Foreskin melanocyte (primary cell): ENCODE measurements at places on chromosomes 3 and 15.
A peak's percentile ranks its signal among the peaks of the same experiment; 100 is the strongest.

GRCh38 chr3:8457039-8457438, 44.6 kb upstream of the LMCD1 start:
- peak; percentile 23 for DNase-seq

DNA sequence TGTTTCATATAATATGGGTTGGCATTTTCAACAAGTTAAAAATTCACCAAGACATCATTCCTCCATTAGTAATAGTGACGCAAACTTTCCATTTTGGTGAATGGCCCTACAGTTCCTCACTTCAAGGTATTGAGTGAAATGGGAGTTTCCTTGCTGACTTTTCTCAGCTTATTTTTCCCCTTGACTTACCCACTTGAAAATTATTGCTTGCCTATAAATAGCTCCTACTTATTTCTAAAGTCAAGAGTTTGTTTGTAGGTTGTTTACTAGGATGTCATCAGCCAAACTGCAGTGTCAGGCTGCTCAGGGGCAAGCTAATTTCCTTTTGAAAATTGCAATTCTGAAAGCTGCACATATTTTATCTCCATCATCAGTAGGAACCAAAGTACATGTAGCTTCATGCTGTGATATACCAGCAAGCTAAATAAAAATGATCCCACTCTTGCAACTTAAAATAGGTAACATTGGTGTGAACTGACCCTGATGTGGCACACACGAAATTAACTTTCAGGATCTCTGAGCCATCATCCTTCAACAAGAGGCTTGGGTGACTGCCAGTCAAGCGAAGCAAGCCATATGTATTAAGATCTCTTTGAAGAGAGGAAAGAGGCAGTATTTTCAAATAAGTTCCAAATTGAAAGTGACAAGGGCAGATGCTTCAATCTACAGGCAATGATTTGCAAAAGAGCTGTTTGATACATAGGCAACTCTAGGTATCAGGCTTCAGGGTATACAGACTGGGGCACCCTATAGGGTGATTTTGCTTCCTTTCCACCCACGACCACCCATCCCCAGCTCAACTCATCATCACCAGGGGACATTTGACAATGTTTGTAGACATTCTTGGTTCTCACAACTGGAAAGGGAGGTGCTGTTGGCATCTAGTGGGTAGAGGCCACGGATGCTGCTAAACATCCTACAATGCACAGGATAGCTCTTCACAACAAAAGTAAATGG, 66.8 kb upstream of the RASGRP1 start:
- DNase-seq = no peak

- DNase-seq = no peak
Observed at GRCh38 chr3:123099331-123100192, 32.7 kb downstream of the PDIA5 start.

- no peak for DNase-seq
Observed at GRCh38 chr3:134074001-134074789, 44.5 kb upstream of the SLCO2A1 start.

GRCh38 chr3:23915537-23916108, 1.2 kb downstream of the NKIRAS1 start:
- no peak for DNase-seq

GRCh38 chr15:78637776-78638435, 3.1 kb downstream of the CHRNB4 start:
- no peak for DNase-seq

DNA sequence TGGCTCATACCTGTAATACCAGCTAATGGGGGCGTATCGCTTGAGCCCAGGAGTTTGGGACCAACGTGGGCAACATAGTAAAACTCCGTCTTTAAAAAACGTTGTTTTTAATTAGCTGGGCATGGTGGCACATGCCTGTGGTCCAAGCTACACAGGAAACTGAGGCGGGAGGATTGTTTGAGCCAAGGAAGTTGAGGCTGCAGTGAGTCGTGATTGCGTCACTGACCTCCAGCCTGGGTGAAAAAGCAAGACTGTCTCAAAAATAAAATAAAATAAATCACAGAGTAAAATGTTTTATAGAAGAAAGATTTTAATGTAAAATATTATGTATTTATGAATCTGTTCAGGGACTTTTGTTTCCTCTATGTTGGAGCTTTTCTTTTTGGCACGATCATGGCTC, 15.3 kb upstream of the STRIT1 start:
- DNase-seq = no peak

DNA sequence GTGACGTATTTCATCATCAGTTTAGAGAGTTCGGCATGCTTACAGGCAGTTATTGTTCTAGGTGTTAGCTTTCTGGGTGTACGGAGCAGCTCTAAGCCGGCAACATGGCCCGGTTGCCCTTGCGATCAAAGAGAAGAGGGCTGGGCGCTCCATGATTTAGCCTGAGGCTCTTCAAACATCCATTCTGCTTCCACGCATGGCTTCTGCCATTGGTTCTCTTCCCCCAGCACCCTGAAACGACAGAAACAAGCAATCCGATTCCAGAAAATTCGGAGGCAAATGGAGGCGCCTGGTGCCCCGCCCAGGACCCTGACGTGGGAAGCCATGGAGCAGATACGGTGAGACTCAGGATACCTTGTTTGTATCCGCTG, 574 bp downstream of the NGRN start:
- DNase-seq = no peak

GRCh38 chr3:64563751-64564150, 124.0 kb downstream of the ADAMTS9 start:
- DNase-seq = no peak

GRCh38 chr3:156617145-156617544, 57.2 kb upstream of the TIPARP start:
- DNase-seq = no peak

GRCh38 chr3:73141525-73141924, 80.1 kb downstream of the EBLN2 start:
- DNase-seq = no peak

DNA sequence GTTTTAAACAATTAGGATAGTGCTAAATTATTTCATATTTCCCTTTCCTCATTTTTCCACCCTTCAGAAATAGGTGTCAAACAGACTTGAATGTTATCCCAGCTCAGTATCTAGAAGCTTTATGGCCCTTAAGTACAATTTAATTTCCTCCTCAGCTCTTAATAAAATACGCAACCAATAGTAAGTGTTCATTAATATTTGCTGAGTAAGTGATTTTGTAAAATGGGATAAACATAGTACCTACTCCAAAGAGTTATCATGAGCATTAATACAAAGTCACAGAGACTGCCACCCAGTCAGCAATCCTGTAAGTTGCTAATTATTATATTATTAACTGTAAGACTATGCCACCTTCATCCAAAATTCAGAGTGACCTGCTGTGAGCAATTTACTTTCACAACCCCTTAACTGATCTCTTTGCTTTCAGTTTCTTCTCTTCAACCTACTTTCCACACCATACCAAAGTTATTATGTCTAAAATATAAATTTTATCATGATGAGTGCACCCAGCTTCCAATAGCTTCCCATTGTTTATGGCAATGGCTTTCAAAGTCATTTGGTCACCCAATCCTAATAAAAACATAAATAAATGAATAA, 30.7 kb upstream of the CLDN1 start:
- no peak for DNase-seq

DNA sequence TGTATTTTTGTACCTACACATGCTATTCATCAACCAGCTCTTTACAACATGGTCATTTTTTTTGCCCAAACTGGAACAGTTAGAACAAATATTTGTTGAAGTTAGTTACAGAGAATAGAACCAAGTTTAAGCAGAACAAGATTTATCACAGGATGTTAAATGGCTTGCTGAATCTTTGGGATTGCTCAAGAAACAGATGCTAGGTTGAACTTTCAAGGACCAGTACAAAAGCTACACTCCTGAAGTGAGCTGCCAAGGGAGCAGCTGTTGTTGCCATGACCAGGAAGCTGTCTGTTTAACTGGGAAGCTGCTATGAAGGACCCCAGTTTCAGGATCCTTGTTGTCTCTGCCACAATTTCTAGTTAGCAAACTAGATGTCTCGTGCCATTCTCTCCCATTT, 53.7 kb downstream of the ZIC1 start:
- DNase-seq = no peak

GRCh38 chr3:99708207-99708745, 69.9 kb downstream of the COL8A1 start:
- no peak for DNase-seq

DNA sequence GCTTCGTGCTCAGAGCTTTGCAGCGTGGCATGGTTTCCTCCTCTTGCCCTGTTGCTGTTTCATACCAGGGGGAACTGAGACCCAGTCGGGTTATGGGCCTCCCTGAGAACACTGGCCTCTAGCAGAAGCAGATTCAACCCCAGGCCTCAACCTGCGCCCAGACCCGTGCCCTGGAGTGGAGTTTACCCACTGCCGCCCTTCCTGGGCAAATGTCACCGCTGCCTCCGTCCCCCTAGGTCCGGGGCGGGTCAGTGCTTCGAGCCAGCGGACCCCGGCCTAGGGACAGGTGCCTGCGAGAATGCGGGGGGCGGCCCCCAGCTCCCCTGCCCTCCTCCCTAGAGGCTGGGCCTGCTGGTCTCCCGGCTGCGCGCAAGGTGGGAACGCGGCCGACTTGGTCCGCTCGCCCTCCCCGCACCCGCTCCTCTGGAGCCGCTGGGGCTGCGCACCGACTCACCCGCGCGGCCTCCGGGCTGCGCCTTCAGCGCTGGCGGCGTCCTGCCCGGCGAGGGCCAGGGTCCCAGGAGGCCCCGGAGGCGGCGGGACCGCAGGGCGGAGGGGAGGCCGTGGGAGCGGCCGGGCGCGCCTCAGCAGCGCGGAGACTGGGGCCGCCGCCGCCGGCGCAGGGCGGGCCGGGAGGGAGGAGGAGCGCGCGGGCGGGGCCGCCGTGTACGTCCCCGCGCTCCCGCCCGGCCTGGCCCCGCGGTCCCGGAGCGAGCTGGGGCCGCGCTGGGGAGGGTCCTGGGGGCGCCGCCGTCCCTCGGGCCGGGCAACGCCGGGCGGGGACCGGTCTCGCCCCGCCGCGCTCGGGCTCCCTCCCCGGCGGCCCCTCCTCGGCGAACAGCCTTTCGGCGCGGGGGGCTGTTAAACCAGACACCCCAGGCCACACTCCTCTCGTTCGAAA, at the start of gene PIGZ:
PIGZ (minus strand) TSS at position 601 of the 901 bp plus-strand sequence. CDS start 16,802 bp downstream, outside the sequence.
- DNase-seq = no peak

DNA sequence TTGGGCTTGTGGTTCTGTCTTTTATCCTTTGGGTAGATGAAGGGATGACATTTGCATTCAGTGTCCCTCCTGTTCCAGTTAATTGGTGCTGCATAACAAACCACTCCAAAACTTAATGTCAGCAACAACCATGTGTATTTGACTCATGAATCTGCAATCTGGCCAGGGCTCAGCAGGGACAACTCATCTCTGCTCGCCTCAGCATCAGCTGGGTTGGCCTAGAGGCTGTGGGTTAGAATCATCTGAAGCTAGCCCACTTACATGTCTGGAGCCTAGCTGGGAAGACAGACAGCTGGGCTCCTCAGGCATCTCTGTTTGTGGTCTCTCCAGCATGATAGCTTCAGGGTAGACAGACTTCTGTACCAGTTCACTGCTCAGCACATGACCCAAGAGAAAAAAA, 92.0 kb downstream of the TMEM108 start:
- peak; percentile 52 for DNase-seq

DNA sequence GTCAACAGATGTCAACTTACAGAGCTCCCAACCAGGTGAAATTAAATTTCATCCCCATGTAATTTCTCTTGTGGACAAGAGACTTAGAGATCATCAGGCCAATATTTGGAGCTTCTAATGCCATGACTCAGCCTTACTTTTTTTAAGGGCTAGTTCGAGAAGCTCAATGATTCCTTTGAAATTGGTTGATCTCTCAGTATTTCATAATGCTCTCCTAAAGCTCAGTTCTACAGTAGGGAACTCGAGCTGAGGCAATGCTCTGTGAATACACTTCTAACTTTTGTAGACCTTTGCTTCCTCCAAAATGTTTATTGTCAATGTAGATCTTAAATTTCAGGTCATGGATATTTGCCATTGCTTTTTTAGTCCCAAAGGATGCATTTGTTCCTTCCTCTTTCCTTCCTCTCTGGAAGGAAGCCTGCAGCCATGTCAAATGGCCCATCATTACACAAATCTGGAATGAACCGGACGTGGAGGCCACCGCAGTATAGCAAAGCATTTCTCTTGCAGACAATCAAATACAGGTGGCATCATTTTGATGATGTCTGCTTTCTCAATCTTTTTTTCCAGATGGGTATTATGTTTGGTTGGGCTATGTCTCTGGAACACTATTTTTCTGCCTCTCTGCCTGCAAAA, 28.3 kb downstream of the STARD5 start:
- no peak for DNase-seq

GRCh38 chr3:182808041-182808770, 14.9 kb downstream of the ATP11B start:
- DNase-seq = no peak

DNA sequence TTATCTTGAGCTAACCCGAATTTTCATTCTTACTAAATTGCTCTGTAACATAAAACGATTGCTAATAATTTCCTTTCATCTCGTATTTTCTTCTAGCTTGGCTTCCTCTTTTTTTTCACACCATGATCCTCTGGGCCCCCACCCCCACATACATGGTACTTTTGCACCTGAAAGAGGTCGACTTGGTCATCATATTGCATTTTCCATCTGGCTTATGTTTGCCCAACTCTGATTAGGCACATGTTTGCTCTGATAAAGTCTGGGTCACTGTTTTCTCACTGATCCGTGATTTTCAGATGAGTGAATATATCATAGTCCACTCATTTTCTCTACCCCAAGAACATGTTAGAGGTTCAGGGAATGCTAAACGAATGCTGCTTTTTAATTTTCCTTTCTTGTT, 49.5 kb downstream of the ARRDC4 start:
- DNase-seq = no peak

DNA sequence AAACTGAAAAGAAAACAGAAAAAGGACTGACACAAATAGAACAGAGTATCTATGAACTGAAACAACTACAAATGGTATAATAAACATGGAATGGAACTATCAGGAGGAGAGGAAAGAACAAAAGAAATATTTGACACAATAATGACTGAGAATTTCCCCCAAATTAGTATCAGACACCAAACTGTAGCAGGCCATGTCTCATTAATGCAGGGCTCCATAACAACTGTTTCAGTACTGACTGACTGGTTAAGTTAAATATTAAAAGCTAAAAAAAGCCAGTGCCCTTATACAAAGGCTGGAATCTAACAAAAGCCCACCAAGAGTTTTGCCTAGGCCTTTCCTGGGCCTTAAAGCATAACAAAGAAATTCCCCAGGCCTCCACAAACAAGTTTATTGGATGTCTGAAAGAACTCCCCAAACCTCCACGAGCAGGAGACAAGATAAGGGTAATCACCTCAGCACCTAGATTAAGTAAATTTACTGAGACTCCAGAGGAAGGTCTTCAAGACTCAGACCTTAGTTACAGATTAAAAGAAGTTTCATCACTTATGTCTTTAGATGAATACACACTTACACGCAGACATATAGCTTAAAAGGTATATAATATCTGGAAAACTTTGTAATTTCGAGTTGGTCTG, 45.7 kb downstream of the KPNA1 start:
- DNase-seq = no peak

DNA sequence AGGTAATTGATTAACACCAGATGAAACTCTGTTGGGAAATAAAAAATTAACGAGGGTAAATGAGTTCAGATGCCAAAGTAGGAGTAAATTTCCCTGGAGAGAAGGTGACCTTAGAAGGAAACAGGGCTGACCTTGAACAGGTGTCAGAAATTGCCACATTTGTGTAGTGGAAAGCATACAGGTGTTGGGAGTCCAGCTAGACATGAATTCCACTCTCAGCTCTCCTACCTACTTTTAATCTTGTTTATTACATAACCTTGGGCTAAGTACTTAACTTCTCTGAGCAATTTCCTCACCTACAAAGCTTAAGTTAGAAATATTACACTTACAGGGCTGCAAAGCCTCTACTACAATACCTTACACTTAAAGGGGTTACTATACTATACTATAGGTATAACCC, 96.0 kb downstream of the ISL2 start:
- DNase-seq = no peak
